ENCODE measurements at places on chromosomes 1 and 21.

DNA sequence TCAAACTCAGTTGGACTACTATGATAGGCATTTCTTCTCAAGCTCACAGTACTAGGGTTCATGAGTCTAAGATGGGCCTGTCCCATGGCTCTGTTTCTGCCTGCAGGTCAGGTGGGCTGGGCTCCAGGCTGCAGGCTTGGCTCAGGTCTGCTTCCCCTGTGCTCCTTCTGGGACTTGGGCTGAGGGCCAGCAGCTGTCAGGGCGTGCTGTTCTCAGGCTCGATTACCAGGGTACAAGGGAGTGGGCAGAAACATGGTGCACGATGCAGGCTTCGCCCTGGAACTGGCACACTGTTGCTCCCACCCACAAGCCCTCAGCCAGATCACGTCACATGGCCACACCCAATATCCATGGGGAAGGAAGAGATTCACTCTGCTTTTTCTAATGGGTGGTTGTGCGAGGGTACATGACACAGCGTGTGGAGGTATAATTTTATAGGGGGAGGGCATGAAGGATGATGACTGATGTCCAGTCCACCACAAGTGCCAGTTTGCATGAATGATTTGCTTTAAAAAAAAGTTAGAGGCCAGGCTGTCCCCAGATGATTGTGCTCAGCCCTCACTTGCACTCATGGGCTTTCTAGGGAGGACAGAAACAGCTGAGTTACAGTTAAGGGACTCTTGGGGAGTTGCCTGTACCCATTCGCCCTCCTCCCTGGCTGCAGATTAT is 118.0 kb downstream of the ACTL8 start:
- no peak for DNase-seq

GRCh38 chr1:238063454-238063853 is 172.7 kb upstream of the ZP4 start:
- no peak for DNase-seq

DNA sequence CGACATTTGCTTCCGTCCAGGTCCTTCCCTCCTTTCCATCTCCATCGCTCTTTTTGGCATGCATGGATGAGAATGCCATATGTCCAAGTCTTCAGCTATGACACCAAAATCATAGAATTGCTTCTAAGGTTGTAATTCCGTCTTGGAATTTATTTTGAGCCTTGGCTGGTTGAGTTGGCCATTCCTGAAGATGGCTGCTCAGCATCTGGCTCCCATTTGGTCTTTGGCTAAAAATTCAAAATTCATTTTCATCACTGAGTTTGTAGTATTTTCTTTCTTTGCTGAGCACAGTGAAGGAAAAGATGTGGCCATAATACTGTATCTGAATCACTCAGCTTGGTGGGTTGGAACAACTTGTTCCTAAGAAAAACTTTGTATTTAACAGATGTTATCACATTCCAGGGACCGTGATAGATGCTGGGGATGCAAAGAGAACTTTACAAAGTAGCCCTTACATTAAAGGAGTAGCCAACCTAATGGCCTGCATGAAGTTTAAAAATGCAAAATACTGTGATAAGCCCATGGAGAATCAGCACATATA is 15.6 kb downstream of the JUN start:
- DNase-seq, result no peak

DNA sequence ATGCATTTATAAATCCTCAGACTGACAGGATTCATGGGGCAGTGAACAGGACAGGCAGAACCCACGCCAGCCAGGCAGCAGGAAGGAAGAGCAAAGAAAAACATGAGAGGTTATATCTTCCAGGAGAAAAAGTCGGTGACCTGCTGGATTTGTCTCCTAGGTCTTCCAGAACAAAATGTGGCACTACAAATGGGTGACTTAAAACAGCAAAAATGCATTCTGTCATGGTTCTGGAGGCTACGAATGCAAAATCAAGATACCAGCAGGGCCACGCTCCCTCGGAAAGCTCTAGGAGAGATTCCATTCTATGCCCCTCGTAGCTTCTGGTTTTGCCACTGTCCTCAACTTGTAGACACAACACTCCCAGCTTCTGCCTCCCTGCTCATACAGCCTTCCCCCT is 63.4 kb downstream of the PSMG1 start:
- no peak for DNase-seq

GRCh38 chr1:209404577-209404976 is 178.9 kb upstream of the CAMK1G start:
- DNase-seq, result no peak

GRCh38 chr1:158043232-158043631 is 49.8 kb downstream of the KIRREL1 start:
- DNase-seq, result no peak
